ENCODE measurements at places on chromosomes 2 and 18.

GRCh38 chr2:28286678-28287077, 106.0 kb upstream of the FOSL2 start:
- no peak for DNase-seq

DNA sequence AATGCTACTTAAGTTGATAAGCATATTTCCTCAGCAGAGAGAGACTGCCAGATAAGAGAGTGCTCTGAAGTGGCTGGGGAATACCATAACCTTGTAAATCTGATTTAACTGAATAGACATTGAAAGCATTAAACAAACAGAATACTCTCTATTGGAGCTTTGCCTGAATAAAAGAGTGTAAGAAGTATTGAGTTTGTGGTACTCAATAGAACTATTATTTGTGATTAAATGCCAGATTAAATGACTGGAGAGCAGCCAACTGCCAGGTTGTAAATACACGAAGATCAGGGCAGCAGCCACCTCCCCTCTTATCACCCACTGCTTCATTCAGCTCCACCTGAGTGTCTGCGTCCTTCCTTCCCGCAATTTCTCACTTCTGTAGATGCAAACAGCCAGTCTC, 373.6 kb downstream of the DCDC2C start:
- DNase-seq = no peak

DNA sequence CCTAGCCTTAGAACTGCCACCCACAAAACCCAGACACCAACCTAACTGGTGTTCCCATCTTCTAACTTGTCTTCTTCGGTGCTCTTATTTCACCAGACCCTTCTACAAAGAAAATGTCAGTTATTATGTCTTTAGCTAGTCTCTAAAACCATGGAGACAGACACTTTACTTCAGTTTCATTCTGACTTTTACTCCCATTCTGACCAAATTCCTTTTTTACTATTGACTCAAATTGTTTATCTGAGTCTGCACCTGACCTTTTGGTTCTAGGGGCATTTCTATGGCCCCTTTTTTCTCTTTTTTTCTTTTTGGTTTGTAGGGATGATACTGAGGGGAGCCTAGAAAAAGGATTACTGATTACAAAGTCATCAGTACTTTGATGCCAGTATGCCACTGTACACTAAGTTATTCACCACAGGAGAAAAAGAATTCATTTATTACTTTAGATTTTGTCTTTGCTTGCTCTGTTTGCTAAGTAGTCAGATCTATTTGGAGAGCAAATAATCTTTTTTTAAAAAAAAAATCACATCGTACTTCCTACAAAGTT, 6.8 kb upstream of the SLC1A4 start:
- no peak for DNase-seq

DNA sequence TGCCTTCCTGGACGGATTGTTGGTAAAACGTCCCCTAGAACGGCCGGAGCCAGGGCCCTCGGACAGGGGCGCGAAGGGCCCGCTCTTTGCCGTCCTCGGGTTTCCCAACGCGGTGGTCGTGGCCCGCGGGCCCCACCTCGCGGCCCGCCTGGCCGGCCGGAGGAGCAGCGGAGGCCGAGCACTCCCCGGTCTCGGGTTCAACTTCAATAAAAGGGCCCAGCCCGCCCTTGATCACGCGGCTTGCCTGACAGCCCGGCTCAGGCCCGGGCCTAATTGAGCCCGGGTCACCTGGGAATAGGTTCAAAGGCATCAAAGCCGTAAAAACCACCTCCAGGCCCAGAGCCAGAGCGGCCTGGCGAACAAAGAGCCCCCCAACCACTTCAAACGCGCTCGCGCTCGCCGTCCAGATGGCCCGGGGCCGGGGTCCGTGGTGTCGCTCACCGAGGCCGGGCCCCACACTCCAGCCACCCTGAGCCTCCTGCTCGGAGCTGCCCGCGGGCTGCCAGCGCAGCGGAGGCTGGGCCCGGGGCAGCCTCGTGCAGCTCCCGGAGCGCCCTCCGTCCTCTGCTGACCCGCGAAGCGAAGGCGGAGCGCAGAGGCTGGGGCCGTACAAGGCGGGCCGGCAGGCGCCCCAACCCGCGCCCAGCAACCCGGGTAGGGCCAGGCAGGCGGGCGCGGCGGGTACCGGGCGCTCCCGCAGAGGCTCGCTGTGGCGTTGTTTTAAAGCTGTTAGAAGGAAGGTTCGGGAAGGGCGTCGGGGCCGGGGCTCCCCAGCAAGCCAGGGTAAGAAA, 1.1 kb upstream of the TWIST2 start:
- no peak for DNase-seq

GRCh38 chr2:8132351-8132831, 549.5 kb upstream of the ID2 start:
- DNase-seq = no peak

- DNase-seq = no peak
These were observed 75.8 kb downstream of the CLHC1 start for GRCh38 chr2:55156326-55156725.

DNA sequence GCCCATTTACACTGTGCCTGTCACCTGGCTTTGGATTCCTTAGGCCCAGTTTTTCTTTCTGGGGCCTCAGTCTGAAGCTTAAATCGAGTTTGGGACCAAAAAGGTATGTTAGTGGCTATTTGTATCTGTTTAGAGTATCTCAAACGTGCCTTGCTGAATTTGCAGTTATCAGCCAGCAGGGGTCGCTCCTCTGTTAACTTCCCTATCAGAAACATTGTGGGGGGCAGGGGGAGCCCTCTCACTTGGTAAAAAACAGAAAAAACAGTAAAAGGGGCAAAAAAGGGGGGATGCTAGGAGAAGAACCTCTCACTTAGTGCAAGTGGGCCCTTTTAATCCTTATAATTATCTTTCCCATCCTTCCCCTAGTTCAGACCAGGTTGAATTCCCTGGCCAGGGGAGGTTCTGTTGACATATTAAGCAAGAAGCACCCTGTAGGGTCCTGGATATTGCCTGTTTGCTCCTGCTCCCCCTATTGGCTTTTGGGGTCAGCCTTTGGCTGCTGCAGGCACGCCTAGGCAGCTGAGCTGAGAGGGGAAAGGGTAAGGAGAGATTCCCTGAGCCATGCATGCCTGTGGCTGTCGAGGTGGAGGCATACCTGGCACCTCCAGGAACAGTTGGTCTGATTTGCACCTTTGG, 8.8 kb upstream of the IFIH1 start:
- peak; percentile 37 for DNase-seq

- DNase-seq = no peak
These were observed 279.2 kb upstream of the DCC start for GRCh38 chr18:52060607-52061304.

DNA sequence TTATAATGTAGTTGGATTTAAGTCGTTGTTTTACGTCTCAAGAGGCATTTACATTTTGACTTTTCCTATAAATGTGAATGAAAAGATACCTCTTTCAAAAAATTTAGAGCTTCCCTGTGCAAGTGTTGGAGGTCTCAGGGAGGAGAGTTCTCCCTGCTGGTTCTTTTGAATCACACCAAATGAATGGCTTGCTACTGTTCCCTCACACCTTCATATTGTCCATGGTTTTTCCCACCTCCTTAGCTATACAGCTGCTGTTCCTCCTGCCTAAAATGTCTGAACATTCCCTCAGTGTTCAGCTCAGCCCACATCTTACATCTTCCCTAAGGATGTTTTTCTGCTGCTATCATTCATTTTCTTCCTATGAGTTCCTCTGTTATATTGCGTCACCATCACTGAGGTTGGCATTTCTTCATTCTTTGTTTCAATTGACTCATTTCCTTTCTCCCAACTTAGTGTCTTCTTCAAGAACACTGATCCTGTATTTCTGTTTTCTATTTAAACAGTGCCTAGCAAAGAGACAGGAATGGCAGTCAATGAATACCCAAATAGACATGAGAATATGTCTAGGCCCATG, 46.0 kb downstream of the COX7A2L start:
- no peak for DNase-seq

DNA sequence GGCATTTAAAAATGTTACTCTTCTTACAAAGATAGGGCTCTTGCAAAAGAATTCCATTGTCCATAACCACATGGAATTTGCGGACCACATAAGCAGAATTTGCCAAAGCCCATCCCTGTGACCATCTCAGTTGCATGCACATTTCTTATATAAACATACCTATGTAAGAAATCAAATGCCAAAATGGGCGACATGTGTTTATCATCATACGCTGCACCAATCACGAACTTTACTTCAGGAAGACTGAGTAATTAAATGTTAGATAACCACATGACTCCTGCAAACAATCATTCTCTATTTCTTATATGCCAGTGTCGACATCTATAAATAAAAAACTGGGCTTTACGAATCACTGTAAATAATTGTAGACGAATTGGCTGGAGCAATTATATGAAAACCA, 186.1 kb upstream of the RBMS1 start:
- no peak for DNase-seq

GRCh38 chr2:198137733-198138132, 333.3 kb downstream of the PLCL1 start:
- no peak for DNase-seq

- no peak for DNase-seq
These were observed 78.0 kb downstream of the NEURL3 start for GRCh38 chr2:96427169-96427568.

DNA sequence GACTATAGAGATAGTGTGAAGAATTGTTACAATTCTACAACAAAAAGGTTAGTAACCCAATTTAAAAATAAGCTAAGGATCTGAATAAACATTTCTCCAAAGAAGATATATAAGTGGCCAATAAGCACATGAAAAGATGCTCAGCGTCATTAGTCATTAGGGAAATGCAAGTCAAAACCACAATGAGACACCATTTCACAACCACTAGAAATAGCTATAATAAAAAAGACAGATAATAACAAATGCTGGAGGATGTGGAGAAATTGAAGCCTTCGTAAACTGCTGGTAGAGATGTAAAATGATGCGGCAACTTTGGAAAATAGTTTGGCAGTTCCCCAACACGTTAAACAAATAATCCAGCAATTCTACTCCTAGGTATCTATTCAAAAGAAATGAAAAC, 366.5 kb upstream of the POU3F3 start:
- no peak for DNase-seq

GRCh38 chr18:43393174-43393573, 115.9 kb upstream of the SYT4 start:
- DNase-seq = no peak

GRCh38 chr18:8813611-8814010, 108.3 kb downstream of the MTCL1 start:
- DNase-seq = no peak

GRCh38 chr2:238444242-238444641, 17.5 kb downstream of the ASB1 start:
- no peak for DNase-seq

DNA sequence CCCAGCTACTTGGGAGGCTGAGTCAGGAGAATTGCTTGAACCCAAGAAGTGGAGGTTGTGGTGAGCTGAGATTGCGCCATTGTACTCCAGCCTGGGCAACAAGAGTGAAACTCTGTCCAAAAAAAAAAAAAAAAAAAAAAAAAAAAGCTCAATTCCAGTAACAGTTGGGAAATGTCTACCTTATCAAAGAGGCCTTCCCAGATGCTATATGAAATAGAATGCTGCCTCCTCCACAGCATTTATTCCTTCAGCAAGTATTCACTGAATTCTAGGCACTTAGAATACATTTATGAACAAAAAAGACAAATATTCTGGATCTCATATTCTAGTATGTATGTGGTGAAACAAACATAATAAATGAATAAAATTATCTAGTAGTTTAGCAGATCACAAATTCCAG, 12.8 kb upstream of the CDK5R2 start:
- no peak for DNase-seq

DNA sequence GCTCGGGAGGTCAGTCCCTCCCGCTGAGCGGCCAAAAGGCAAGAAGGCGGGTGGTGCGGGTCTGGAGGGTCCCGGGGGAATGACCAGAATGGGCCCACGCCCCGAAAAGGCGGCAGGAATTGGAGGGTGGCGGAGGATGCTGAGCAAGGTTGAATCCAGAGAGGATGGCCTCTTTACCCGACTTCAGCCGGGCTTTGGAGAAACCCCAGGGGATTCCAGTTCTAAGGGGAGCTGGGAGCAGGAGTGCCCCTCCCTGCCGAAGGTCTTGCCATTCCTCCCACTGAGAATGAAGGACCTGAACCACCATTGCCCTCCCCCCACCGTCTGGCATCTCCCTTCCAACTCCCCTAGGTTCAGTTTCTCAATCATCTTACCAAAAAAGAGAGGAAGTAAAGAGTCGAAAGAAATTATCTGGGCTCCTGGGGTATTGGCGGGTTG, 38.9 kb upstream of the ATP6V1B1 start:
- DNase-seq = no peak

GRCh38 chr2:43707255-43708015, 31.2 kb upstream of the C1GALT1C1L start:
- DNase-seq = no peak
